Osteocyte (in vitro differentiated cells): ENCODE measurements at places on chromosomes 2 and 18. TPM values are rescaled to one million over a fixed set of nuclear protein-coding genes. Genes with fewer than 3 reads are reported as not detected.

DNA sequence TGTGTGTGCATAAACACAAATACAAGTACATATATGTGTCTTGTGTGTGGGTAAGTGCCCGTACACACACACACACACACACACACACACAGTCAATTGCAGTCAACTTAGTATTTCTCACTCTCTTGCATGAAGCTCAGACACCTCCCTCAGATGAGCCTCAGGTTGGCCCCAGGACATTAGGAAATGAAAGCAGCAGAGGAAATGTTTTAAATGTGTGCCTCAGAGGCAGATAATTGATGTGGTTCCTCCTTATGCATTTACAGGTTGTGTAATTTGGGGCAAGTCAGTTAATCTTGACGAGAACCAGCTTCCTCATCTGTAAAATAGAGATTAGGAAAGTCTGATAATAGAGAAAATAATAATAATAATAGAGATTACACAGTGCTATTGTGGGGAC is 814.0 kb upstream of the ID2 start:
- no peaks in the 10 kb centered on the region for H3K36me3 ChIP-seq
- no peak overlapping the region for H3K27ac ChIP-seq
- DNase-seq = no peak
- no peaks in the 10 kb centered on the region for H3K27me3 ChIP-seq
- no peak overlapping the region for H3K4me3 ChIP-seq

DNA sequence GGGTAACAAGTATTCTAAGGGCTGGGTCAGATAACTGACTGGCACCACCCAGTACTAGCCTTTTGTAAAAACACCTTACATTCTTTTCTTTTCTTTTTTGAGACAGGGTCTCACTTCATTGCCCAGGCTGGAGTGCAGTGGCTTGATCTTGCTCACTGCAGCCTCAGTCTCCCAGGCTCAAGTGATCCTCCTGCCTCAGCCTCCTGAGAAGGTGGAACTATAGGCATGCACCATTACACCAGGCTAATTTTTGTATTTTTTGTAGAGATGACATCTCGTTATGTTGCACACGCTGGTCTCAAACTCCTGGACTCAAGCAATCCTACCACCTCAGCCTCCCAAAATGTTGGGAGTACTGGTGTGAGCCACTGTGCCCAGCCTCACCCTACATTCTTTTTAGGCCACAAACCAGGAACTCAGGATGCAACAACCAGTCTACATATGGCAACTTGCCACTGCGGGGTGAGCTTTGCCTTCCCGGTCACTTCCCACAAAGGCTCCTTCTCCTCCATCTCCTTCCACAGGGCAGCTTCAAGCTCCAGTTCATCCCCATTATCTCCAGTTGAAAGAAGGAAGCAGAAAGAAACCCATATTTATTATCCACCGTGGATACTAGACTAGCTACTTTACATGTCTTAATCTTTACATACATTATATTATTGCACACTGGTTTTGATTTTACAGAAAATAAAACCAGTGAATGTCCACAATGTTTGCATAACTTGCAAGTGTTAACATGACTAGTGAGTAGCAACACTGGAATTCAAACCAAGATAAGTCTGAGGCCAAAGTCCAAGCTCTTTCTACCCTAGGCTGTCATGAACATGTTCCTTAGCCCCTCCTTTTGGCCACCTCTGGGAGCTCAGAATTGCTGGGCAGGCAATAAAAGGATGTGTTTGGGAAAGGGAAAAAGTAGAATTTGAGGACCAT is 23.7 kb upstream of the AP1S3 start:
- peaks cover 6% of the 10 kb centered on the region for H3K36me3 ChIP-seq
- H3K27me3 ChIP-seq = no peaks in the 10 kb centered on the region
- H3K4me1 ChIP-seq = peaks cover 16% of the 10 kb centered on the region
- no peak overlapping the region for H3K4me3 ChIP-seq
- DNase-seq = no peak

DNA sequence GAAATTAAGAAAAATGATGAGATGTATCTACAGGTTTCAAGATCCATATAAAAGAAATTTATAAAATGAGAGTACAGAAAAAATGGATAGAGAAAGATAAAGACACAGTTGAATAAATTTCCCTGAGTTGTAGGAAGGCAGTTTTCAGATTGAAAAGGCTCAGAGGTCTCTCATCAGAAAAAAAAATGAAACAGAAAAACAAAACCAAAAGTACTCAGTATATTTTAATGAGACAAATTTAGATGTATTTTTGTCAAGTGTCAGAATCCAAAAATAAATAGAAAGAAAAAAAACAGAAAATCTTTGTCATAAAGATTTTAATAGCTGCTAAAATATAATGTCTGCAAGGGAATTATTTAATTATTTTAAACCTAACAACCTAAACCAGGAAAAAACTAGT is 520.5 kb downstream of the KCNJ3 start:
- peaks cover 16% of the 10 kb centered on the region for H3K27me3 ChIP-seq
- H3K36me3 ChIP-seq = no peaks in the 10 kb centered on the region
- no peaks in the 10 kb centered on the region for H3K4me1 ChIP-seq

DNA sequence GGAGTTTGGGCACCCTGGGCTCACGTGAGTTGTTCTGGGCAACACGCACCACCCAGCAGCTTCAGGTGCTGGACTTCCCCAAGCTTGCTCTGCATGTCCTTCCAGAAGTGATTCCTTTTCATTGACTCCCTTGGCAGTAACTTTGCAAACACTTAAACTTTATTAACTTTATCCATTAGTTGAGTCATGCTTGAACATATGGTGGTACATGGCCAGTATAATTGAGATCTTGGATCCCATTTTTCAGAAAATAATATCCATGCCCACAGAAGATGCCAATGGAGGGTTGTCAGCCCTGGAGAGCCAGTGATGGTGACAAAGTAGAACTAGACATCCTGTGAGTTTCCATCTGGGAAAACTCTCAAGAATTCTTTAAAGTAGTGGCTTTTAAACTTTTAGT is 144.2 kb downstream of the COPS8 start:
- no peak overlapping the region for H3K27ac ChIP-seq
- no peak overlapping the region for H3K4me3 ChIP-seq
- no peaks in the 10 kb centered on the region for H3K36me3 ChIP-seq

GRCh38 chr2:44200759-44201158 is 32.1 kb downstream of the PPM1B start:
- no peak for DNase-seq
- no peak overlapping the region for H3K4me3 ChIP-seq
- H3K27me3 ChIP-seq = no peaks in the 10 kb centered on the region
- H3K36me3 ChIP-seq = peaks cover 22% of the 10 kb centered on the region

GRCh38 chr2:7773362-7774360 is 856.4 kb downstream of the RNF144A start:
- no peak overlapping the region for H3K27ac ChIP-seq
- no peaks in the 10 kb centered on the region for H3K4me1 ChIP-seq
- no peaks in the 10 kb centered on the region for H3K36me3 ChIP-seq
- no peak for DNase-seq
- no peak overlapping the region for H3K4me3 ChIP-seq
- H3K27me3 ChIP-seq = no peaks in the 10 kb centered on the region

CERS6 gene
- total RNA-seq = 29.8 and 30.9 TPM in 2 replicates

POTEI gene
- total RNA-seq = 0.05 TPM in 1 of 2 replicates, not detected in the other

DNA sequence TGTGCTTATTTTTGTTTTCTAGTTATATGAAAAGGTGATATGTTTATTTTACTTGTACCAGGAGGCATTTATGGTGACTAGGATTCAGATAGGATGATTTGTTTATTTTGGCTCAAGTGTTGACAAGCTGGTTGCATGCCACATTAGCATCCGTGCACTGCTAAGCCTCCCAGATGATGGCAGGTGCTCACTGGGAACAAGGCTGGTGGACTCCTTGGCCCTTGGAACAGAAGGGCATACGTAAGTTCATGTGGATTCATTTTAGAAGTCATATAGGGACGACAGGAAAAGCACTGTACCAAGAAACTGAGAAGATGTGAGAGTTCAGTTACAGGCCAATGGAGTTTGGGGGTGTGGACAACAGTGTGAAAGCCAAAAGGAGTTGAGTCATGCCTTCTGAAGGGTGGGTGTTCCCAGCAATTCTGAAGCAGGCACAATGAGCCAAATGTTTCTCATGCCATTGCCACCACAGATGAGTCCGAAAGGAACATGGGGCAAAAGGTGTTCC is 166.2 kb downstream of the PHLPP1 start:
- H3K4me1 ChIP-seq = peaks cover 59% of the 10 kb centered on the region
- H3K36me3 ChIP-seq = peaks cover 2% of the 10 kb centered on the region
- no peaks in the 10 kb centered on the region for H3K27me3 ChIP-seq
- DNase-seq = no peak
- H3K27ac ChIP-seq = peak overlapping the region; percentile 95
- peak overlapping the region; percentile 38 for H3K4me3 ChIP-seq

DNA sequence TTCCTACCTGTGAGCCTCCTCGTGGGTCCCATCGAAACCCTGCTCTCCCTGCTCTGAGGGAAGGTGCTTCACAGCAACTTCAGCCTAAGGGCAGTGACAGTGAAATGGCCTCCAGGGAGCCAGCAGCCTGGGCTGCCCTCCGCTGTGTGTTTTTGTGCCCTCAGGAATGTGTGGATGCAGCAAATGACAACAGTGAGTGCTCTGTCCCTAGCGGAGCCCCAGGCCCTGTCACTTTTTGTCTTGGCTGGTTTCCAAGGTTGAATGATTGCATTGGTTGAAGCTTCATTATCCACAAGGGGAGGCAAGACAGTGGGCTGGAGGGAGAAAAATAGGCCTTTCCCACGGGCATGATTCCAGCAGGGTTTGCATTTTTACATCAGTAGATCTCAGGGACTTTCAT is 42.9 kb downstream of the STON1 start:
- DNase-seq = no peak
- H3K36me3 ChIP-seq = peaks cover 19% of the 10 kb centered on the region
- H3K27me3 ChIP-seq = no peaks in the 10 kb centered on the region
- peak overlapping the region; percentile 62 for H3K27ac ChIP-seq
- no peak overlapping the region for H3K4me3 ChIP-seq

DNA sequence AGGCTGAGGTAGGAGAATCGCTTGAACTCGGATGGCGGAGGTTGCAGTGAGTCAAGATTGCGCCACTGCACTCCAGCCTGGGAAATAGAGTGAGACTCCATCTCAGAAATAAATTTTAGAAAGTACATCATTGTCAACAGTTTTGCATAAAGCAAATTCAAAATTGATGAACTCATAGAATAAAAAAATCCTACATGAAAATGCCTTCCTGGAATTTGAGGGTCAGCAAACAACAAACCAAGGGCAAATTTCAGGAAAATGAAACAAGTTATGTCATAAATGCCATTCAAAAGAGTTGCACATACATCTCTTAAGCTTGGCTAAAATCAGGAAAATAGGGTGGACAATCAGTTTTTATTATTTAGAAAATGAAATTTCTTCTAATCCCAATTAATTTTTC is 45.1 kb downstream of the COL5A2 start:
- no peak overlapping the region for H3K4me3 ChIP-seq
- H3K27ac ChIP-seq = peak overlapping the region; percentile 32
- peaks cover 80% of the 10 kb centered on the region for H3K4me1 ChIP-seq
- no peak for DNase-seq
- H3K27me3 ChIP-seq = no peaks in the 10 kb centered on the region
- H3K36me3 ChIP-seq = peaks cover 29% of the 10 kb centered on the region

ESPNL gene
- total RNA-seq = not detected in 2 replicates

- no peak for DNase-seq
- H3K4me3 ChIP-seq = no peak overlapping the region
- peaks cover 3% of the 10 kb centered on the region for H3K4me1 ChIP-seq
- H3K27me3 ChIP-seq = no peaks in the 10 kb centered on the region
- no peak overlapping the region for H3K27ac ChIP-seq
These were observed 83.8 kb upstream of the FAM237A start for GRCh38 chr2:206558492-206558891.

DNA sequence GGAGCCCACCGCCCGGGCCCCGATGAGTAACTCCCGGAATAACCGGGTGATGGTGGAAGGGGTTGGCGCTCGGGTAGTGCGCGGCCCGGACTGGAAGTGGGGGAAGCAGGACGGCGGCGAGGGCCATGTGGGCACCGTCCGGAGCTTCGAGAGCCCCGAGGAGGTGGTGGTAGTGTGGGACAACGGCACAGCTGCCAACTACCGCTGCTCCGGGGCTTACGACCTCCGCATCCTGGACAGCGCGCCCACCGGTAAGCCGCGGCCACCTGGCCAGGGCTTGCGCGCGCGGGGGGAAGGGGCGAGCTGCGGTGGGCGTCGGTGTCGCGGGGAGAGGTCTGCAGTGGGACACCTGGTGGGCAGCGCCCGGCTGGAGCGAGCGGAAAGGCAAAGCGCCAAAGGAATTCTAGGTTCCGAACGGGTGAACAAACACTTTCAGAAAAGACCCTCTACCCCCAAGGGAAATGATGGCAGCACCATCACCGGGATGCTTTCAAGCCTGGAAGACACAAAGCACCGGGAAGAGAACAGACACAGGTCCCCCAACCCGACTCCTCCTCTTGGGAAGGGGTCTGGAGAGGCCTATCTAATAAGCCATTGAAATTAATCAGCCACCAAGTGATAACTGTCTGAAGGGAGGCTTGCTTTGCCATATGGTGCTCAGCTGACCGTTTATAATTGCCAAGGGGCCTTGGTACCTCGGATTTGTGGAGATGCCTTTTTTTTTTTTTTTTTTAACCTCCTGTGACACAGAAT is 1.1 kb downstream of the MIB1 start:
- H3K36me3 ChIP-seq = peaks cover 5% of the 10 kb centered on the region
- H3K4me1 ChIP-seq = peaks cover 41% of the 10 kb centered on the region
- H3K4me3 ChIP-seq = peak overlapping the region; percentile 83
- DNase-seq = no peak

DNA sequence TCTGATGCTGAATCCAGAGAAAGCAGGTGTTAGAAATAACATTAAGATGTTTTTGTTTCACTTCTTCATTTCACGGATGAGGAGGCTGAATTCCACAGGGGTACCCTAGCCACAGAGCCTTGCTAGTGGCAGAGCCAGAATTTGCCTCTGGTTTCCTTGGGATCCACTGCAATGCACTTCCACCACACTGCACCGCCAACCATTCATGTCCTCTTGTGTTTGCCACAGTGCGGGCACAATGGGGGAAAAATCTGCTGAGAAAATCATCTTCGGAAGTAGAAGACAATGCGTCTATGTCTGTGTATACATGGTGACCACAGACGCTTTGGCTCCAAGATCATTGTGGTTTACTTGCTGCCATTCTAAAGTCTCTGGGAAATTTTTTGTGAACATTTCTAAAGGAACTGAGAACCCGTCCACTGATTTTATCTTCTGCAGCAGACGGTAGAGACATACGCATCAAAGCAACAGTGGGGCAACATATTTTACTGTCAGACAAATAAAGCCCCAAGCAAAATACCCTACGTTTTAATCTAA is 14.9 kb downstream of the ICOS start:
- H3K27me3 ChIP-seq = no peaks in the 10 kb centered on the region
- H3K27ac ChIP-seq = no peak overlapping the region
- H3K4me3 ChIP-seq = no peak overlapping the region
- peaks cover 8% of the 10 kb centered on the region for H3K4me1 ChIP-seq

- H3K27ac ChIP-seq = no peak overlapping the region
- H3K4me3 ChIP-seq = no peak overlapping the region
- H3K27me3 ChIP-seq = peaks cover 3% of the 10 kb centered on the region
- no peak for DNase-seq
These were observed 18.0 kb upstream of the SERPINB11 start for GRCh38 chr18:63684718-63685117.

PRKAG3 gene
- total RNA-seq = not detected in 2 replicates

DNA sequence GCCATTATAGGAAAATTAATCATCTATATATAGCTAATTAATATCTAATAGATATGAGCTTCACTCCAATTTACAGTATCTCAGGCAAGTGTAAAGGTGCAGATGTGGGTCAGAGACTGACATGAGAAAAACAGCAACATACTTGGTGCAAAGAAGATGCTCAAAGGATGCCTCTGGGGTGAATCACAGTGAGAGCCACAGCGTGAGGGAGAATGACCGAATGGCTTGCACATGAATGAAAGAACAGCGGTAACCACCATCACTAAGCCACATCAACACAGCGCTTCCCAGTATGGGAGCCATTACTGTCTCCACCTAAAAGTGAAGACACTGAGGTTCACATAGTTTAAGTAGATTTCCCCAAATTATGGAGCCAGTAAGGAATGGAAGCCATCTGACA is 423.4 kb upstream of the ID2 start:
- peaks cover 10% of the 10 kb centered on the region for H3K27me3 ChIP-seq
- H3K27ac ChIP-seq = no peak overlapping the region
- no peaks in the 10 kb centered on the region for H3K36me3 ChIP-seq
- no peaks in the 10 kb centered on the region for H3K4me1 ChIP-seq
- DNase-seq = no peak
